CD8-positive, alpha-beta memory T cell (primary cell): ENCODE measurements at places on chromosomes 13 and 19. TPM values are rescaled to one million over a fixed set of nuclear protein-coding genes. Genes with fewer than 3 reads are reported as not detected.

GRCh38 chr13:107301724-107302374, 733.9 kb upstream of the ARGLU1 start:
- H3K4me1 ChIP-seq = no peaks in the 10 kb centered on the region
- no peak for DNase-seq
- H3K4me3 ChIP-seq = no peak overlapping the region
- H3K27me3 ChIP-seq = no peaks in the 10 kb centered on the region
- H3K27ac ChIP-seq = no peak overlapping the region
- no peaks in the 10 kb centered on the region for H3K36me3 ChIP-seq

DNA sequence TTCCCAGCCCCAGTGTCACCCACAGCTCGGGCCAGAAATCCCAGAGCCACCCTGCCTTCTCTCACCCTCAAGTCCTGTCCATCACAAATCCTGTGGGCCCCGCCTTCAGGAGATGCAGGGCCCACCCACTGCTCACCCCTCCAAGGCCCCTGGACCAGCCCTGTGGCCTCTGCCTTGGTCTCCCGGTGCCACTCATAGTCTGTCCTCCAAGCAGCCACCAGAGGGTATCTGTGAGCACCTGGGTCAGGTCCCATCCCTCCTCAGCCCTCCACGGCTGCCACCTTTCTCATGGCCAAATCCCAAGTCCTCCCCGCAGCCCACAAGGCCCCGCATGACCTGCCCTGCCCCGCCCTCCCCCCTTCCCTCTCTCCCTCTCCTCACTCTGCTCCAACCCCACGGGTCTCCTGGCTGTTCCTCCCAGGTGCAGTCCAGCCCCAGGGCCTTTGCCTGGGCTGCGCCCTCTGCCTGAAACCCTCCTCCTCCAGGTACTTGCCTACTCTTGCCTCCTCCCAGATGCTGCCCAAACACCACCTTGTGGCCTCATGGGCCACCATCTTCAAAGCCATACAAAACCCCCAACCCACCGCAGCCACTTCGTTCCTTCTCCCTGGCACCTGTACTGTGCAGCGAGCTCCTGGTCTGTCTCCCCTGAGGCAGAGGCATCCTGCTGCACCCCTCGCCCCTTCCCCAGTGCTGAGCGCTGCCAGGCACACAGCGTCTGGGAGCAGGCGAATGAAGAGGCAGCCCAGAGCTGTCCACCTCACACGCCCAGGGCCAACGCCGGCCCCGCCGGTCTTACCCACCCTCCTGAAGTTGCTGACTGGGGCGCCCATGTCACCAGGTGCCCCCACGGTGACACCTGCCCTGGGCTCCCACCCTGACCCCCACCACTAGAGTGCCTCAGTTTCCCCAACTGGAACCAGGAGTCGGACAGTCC, 13.2 kb upstream of the UQCR11 start:
- no peak overlapping the region for H3K27ac ChIP-seq
- DNase-seq = no peak
- H3K36me3 ChIP-seq = no peaks in the 10 kb centered on the region
- H3K27me3 ChIP-seq = no peaks in the 10 kb centered on the region

The ABHD13 gene
- total RNA-seq = 7.4 TPM

DNA sequence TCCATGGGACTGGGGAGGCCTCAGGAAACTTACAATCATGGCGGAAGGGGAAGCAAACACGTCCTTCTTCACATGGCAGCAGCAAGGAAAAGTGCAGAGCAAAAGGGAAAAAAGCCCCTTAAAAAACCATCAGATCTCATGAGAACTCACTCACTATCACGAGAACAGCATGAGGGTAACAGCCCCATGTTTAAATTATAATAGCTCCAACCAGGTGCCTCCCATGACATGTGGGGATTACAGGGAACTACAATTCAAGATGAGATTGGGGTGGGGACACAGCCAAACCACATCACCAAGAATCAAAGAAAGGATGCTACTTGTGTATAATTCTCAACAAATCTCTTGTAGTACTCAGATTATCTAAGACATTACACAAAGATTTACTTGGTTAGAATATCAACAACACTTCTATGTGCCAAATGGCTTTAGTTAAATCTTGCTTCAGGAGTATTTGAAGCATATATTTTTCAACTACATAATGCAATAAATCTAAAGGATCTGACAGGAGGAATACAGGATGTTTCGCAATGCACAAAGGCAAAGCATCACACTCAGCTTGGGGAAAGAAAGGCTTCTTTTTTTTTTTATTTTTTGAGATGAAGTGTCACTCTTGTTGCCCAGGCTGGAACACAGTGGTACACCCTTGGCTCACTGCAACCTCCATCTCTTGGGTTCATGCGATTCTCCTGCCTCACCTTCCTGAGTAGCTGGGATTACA, 180.0 kb downstream of the LHFPL6 start:
- DNase-seq = no peak
- no peak overlapping the region for H3K27ac ChIP-seq
- no peak overlapping the region for H3K4me3 ChIP-seq
- H3K4me1 ChIP-seq = no peaks in the 10 kb centered on the region
- no peaks in the 10 kb centered on the region for H3K27me3 ChIP-seq

DNA sequence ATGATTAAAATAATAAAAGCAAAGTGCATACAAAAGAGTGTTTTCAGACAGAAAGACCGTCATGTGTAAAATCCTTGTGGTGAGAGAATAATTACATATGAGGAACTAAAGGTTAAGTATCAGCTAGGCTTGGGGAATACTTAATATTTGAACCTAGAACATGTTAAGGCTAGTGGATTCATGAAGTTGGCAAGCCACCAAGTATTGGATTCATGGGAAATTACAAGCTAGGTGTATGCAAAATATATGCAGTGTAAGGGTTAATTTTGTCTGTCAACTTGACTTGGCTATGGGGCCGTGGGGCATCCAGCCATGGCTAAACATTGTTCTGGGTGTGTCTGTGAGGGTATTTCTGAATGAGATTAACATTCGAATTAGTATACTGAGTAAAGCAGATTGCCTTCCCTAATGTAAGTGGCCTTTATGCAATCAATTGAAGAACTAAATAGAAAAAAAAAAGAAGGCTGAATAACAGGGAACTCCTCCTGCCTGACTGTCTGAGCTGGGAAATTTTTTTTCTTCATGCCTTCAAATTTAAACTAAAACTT, 533.5 kb upstream of the KLF12 start:
- no peak overlapping the region for H3K27ac ChIP-seq
- no peaks in the 10 kb centered on the region for H3K36me3 ChIP-seq
- H3K27me3 ChIP-seq = no peaks in the 10 kb centered on the region
- no peaks in the 10 kb centered on the region for H3K4me1 ChIP-seq
- no peak for DNase-seq
- H3K4me3 ChIP-seq = no peak overlapping the region

- no peaks in the 10 kb centered on the region for H3K36me3 ChIP-seq
- no peak overlapping the region for H3K27ac ChIP-seq
- no peak for DNase-seq
- no peaks in the 10 kb centered on the region for H3K4me1 ChIP-seq
- no peak overlapping the region for H3K4me3 ChIP-seq
- H3K27me3 ChIP-seq = no peaks in the 10 kb centered on the region
Observed at GRCh38 chr13:61546413-61546812, 130.8 kb upstream of the PCDH20 start.

DNA sequence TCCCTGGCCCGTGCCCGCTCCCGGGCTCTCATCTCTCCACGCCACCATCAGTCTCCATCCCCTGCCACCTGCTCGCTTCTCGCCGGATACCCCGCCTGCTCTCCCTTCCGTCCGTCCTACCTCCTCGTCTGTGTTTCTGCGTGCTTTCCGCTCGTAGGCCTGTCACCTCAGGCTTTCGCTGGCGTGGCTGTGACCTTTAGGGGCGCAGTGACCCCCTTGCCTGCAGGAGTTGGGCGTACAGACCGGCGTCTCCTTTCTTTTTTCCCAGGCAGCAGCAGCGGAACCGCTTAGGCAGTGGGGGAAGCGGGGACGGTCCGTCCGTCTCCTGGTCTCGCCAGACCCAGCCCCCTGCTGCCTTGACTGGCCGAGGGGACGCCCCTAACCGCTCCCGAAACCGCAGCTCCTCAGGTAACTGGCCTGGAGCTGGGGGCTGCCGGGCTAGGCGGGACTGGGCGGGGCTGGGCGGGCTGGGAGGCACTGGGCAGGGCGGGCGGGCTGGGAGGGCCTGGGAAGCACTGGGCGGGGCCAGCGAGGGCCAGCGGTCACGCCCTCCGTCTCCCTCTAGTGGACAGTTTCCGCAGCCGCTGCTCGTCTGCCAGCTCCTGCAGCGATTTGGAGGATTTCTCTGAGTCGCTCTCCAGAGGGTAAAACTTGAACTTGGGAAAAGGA, 6.3 kb downstream of the PGLYRP1 start:
- H3K36me3 ChIP-seq = no peaks in the 10 kb centered on the region
- no peak overlapping the region for H3K27ac ChIP-seq
- H3K4me3 ChIP-seq = peak overlapping the region; percentile 83

The ZNF497 gene
- 1.7 TPM for total RNA-seq

GRCh38 chr13:48233889-48234488, 983 bp downstream of the ITM2B start:
- H3K27ac ChIP-seq = peak overlapping the region; percentile 92
- H3K4me1 ChIP-seq = peaks cover 44% of the 10 kb centered on the region
- no peak for DNase-seq
- H3K27me3 ChIP-seq = no peaks in the 10 kb centered on the region
- H3K36me3 ChIP-seq = no peaks in the 10 kb centered on the region

GRCh38 chr13:21009036-21009435, 52.4 kb downstream of the LATS2 start:
- H3K36me3 ChIP-seq = no peaks in the 10 kb centered on the region
- no peaks in the 10 kb centered on the region for H3K27me3 ChIP-seq
- no peaks in the 10 kb centered on the region for H3K4me1 ChIP-seq
- no peak overlapping the region for H3K4me3 ChIP-seq
- H3K27ac ChIP-seq = no peak overlapping the region

- H3K27ac ChIP-seq = no peak overlapping the region
- H3K36me3 ChIP-seq = no peaks in the 10 kb centered on the region
- DNase-seq = no peak
- no peak overlapping the region for H3K4me3 ChIP-seq
Observed at GRCh38 chr19:57818378-57818777, 3.7 kb upstream of the ZNF552 start.

DNA sequence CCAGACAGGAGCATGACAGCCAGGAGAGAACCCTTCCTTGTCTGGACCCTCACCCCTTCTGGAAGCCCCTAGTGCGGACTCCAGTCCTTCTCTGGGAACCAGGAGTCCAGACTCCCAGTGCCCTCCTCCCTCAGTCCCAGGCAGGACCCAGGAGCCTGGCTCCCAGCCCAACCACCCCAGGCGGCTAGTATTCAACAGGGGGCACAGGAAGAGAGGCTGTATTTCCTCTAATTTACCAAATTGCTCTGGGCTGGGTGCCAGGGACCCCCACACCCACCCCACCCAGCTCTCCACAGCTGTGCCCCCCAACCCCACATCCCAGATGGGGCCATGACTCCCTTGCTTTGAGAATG, 3.3 kb downstream of the GRIN2D start:
- peaks cover 29% of the 10 kb centered on the region for H3K27me3 ChIP-seq
- no peaks in the 10 kb centered on the region for H3K36me3 ChIP-seq
- H3K4me3 ChIP-seq = no peak overlapping the region
- H3K27ac ChIP-seq = no peak overlapping the region

The ANGPTL8 gene
- not detected for total RNA-seq

DNA sequence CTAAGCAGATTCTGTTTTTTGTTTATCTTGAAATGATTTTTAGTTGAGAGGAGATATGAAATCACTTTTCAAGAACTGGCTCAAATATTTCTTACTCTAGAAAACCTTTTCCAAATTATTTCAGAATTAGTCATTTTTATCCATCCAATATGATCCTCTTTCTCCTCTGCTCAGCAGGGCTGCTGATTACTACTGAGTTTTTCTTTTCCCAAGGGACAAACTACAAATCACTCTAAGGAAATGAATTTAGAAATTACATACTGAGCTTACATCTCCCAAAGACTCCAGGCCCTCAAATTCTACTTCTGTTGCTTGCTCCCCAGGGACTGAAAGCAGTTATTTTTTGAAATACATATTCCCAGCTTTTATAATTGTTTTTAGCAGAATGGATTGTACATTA, 87.4 kb upstream of the UFM1 start:
- no peak overlapping the region for H3K27ac ChIP-seq
- H3K36me3 ChIP-seq = no peaks in the 10 kb centered on the region
- no peaks in the 10 kb centered on the region for H3K4me1 ChIP-seq
- H3K4me3 ChIP-seq = no peak overlapping the region
- H3K27me3 ChIP-seq = no peaks in the 10 kb centered on the region

GRCh38 chr13:99254830-99255229, 3.3 kb downstream of the GPR18 start:
- no peaks in the 10 kb centered on the region for H3K27me3 ChIP-seq
- DNase-seq = peak; percentile 61
- peak overlapping the region; percentile 65 for H3K4me3 ChIP-seq
- H3K4me1 ChIP-seq = peaks cover 60% of the 10 kb centered on the region
- H3K27ac ChIP-seq = no peak overlapping the region

DNA sequence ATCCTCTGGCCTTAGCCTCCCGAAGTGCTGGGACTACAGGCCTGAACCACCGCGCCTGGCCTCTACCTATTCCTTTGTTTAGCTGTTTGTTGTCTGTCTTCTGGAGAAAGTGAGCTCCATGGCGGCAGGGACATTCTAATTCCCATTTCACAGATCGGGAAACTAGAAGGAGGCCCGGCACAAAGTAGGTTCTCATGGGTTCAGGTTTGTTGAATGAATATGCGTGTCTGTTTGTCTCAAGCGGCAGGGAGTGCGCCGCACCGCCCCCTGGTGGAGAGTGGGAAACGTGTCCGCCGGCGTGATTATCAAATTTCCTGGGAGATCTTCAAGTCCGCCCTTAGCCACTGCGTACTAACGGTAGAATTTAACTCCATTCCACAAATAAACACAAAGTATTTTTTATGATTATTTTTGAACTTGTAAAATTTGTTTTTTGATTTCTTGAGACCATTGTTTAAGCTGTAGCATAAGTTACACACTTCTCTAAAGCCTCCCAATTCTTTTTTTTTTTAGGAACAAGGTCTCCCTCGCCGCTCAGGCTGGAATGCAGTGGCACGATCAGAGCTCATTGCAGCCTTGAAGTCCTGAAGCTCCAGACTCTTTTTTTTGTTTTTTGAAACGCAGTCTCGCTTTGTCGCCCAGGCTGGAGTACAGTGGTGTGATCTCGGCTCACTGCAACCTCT, 8.9 kb upstream of the CCDC9 start:
- H3K27me3 ChIP-seq = no peaks in the 10 kb centered on the region
- no peaks in the 10 kb centered on the region for H3K36me3 ChIP-seq
- peak; percentile 77 for DNase-seq

The ZSWIM9 gene
- 6.4 TPM for total RNA-seq

The CRX gene
- total RNA-seq = not detected

The IGFL1 gene
- total RNA-seq = not detected

- no peaks in the 10 kb centered on the region for H3K36me3 ChIP-seq
- no peak for DNase-seq
- no peak overlapping the region for H3K27ac ChIP-seq
- no peaks in the 10 kb centered on the region for H3K27me3 ChIP-seq
Observed at GRCh38 chr13:47478985-47479384, 522.1 kb downstream of the SUCLA2 start.

GRCh38 chr19:50794876-50795663, 4.9 kb downstream of the ACP4 start:
- H3K27ac ChIP-seq = no peak overlapping the region
- H3K4me3 ChIP-seq = no peak overlapping the region
- H3K27me3 ChIP-seq = no peaks in the 10 kb centered on the region
- no peaks in the 10 kb centered on the region for H3K4me1 ChIP-seq
- H3K36me3 ChIP-seq = no peaks in the 10 kb centered on the region

The S1PR2 gene
- 18.4 TPM for total RNA-seq

The KPTN gene
- total RNA-seq = 10.8 TPM
